Coronary artery (tissue), 2 donors: ENCODE measurements at places on chromosomes 2 and 18.
A peak's percentile ranks its signal among the peaks of the same experiment; 100 is the strongest.

GRCh38 chr2:16661936-16662839 is 3.4 kb downstream of the CYRIA start:
- no peak for DNase-seq

DNA sequence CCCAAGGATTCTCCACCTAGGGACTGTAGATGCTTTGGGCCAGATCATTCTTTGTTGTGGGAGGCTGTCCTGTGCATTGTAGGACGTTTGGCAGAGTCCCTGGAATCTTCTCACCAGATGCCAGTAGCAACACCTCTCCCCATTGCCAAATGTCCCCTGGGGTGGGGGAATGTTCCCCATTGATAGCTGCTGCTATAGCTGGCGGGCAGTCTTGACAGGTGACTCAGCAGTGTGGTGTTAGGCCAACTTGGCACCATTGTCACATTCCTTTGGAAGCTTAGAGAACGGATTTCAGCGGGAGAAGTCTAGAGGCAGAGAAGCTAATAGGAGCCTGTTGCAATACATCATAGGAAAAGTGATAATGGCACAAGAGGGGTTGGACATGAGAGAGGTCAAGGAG is 495.7 kb upstream of the SMIM21 start:
- peak; percentile 76 for DNase-seq

DNA sequence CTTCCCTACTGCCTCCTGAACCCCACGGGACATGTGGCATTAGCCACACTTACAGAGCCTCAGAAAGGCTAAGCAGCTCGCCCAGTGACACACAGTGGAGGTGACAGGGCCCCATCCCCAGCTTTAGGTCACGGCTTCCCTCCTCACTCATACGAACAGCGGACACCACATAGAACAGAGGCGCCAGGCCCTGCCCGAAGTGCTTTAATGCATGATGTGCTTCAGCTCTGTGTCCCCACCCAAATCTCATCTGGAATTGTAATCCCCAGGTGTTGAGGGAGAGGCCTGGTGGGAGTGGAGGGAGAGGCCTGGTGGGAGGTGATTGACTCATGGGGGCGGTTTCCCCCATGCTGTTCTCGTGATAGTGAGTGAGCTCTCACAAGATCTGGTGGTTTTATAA is 135.3 kb downstream of the PTGR3 start:
- DNase-seq, result no peak

GRCh38 chr2:35973132-35973736 is 382.3 kb upstream of the CRIM1 start:
- no peak for DNase-seq

GRCh38 chr2:207704078-207704477 is 7.4 kb upstream of the CCNYL1 start:
- DNase-seq, result no peak

DNA sequence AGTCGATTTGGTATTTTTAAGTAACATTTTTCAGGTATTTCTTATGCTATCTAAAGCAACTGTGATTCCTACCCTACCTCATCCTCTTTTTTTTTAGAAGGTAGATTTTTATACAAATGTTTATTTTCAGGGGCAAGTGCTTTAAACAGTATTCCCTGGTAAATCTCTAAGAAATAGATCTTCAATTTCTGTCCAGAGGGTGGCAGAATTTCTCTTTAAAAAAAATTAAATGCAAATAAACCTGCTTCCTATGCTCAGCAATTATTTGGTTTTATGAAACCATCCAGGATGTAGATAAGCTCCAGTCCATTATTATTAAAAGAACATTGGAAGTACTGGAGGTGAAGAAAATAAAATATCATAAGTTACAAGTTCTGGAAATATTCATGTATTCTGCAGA is 191.9 kb downstream of the MYO3B start:
- no peak for DNase-seq

DNA sequence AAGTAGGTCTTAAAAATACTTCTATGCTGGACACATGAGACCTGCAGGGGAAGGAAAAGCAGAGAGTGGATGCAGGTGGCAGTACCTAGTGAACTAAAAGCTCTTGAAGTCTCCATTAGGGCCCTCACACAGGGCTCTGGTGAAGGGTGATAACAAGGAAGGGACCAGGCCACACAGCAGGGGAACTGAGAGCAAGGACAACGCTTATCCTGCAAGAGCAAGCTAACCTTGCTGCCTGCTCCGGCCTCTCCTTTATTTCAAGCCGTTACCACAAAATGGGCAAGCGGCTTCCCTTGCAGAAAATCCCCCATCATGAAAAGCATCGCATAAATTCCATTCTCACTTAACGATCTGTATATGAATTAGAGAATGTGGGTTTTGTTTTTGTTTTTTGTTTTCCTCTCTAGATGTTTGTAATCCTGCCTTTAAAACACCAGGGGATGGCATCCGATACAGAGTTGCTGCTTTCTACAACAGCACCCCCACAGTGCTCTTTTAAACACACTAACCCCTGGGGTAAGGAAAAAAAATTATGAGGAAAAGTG is 64.5 kb downstream of the CACNB4 start:
- no peak for DNase-seq

- no peak for DNase-seq
Observed at GRCh38 chr2:218263817-218264641, 3.2 kb downstream of the GPBAR1 start.

DNA sequence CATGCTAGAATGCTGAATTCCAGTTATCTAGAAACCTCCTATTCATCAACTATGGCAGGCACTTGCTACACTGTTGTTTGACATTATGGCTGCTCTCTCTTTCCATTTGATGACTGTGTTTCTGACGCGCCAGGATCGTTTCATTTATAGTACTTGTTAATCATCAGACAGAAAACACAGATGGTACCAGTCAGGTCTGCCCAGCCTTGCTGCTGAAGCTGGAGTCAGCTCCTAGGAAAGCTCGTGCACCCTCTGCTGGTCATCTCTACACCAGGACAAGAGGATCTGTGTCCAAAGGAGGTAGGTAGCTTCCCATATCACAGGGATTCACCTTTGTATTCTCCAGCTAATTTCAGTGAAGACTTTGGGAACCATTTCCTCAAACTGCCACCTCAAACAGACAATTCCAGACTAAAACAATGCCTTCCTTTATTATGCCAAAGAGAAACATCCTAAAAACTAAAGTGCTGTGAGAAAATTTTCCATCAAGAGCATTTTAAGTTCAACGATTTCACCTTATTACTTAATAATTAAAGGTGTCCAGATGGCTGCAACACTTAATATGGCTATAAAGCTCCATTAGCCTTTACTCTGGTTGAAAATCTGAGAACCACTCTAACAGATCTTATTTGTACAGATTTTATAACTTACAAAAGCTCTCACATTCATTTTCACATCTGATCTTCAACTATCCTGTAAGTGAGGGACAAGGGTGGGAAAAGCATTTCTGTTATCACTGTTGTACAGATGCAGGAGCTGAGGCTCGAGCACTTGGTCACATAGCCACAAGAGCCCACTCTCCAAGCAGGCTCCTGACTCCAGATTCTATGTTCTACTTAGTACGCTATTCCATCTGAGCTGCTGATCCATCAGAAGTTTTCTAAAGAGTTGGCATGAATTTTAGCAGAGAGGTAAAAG is 17.5 kb downstream of the METTL8 start:
- peak; percentile 78 for DNase-seq

DNA sequence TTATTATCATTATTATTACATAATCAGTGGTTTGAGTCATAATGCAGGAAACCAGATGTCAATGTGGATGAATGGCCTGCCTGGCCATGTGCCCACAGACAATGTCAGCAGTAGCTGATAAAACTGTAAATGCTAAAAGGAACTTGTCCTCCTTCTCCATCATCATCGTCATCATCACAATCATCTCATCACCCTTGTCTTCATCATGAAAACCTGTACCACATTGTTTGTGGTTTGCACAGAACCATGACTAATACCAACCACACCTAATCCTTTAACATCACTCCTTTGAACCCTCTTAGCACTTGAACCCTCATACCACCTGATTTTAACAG is 96.0 kb downstream of the HNMT start:
- DNase-seq, result no peak

DNA sequence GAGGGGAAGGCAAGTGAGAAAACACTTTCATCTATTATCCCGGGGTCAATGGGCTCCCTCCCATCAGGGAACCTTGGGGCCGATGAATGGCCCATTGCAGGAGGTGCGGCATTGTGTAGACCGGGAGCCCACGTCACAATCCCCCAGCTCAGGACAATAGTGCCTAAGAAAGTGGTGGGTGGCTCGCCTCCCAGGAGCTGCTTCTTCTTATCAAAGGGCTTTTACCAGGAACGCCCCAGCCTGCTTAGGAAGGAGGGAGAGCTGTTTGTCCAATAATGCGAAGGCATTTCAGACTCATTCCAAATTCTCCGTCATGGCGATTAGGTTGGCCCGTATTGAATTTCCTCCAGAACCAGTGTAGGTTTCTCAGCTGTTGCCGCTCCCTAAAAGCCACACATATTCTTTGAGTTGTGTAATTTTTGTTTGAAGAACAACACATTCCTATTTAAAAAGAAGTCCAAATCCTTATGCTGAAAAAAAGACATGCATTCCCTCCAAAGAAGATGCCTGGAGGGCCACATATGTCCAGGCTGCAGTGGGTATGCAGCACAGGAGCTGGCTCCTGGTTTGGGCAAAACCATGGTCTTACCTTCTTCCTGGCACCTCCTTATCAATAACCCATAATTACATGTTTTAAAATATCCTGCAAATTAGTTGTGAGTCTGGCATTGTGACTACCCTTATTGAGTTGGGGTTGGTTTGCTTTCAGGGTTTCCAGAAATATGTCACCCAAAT is 264.7 kb downstream of the MYCN start:
- no peak for DNase-seq

GRCh38 chr2:181314551-181314950 is 142.6 kb upstream of the ITGA4 start:
- DNase-seq, result no peak

DNA sequence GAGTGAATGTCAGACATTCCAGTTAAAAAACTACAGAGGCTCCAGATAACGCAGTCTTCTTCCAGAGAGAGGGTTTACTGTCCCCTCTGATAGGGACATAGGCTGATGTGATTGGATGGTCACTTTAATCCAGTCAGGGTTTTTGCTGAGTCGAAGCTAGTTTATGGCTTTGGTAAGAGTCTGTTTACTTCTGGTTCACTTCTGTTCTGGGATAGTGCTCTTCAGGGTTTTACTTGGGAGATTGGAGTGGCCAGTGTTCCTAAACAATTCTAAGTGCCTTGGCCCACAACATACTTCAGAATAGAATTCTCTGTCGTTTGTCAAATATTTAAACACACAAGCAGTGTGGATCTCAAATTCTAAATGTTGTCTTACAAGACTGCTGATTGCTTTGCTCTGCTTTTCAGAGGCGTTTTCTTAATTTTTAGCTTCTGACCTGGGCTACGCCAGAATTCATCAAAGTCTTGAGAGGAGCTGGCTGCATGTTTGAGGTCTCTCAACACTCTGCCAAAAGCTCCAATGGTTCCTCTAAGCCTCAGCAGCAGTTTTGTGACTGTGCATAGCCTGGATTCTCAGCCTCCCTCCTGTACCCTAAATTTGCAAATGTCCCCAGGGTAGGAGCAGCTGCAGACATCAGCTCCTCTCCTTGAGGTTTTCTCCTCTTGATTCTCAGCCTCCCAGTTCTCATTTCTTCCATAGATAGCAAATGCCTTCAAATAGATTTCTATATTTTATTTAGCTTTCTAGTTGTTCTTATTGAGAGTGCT is 105.8 kb downstream of the BABAM2 start:
- no peak for DNase-seq

DNA sequence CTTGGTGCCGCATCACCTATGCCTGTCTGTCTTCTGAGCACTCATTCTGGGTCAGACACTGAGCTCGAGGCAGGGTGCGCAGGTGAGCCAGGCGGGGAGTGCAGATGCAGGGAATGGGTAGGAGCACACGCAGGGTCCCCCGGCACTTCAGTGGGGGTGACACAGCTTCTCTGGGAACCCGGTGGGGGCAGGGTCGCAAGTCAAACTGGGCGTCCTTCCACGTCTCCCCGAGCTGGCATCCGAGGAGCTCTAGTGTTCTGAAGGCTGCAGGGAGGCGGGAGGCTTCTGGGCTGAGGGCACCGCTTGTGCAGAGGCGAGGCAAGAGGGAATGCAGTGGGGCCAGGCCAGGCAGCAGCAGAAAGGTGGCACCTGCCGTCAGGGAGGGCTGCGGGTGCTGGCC is 86.0 kb downstream of the DGKD start:
- no peak for DNase-seq

DNA sequence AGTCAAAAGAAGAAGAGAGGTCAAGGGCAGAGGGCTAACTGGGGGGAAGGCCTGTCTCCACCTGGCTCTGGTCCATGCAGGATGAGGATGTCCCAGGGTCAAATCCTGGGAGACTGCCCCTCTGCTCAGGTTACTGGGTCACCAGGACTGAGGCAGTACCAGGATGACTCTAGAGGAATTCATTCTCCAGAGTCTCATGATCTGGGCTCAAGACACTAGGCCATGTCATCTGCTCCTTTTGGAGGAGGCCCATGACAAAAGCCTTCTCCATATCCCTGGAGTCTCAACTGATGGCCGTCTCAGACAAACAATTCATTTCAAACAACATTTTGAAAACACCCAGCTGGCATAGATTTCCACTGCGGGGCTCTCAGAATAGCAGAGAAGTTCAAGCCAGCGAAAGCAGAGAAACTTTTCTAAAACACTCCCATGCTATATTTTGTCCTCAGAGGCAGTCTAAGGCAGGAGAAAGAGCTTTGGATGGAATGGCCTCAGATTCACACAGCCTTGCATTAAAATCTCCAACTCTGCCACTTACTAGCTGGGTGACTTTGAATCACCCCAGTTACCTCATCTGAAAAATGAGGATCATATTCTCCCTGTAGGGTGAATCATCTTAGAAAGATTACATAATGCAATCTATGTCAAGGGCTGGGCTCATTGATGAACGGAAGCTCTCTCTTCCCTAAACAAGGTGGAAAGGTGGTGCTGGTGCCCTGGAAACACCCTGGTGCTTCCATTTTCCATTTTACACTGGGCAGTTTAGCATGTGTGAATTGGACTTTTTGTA is 48.8 kb upstream of the LCLAT1 start:
- DNase-seq, result no peak

GRCh38 chr2:112876971-112877361 is 34.0 kb upstream of the IL37 start:
- DNase-seq, result no peak

GRCh38 chr2:18722101-18722500 is 132.7 kb upstream of the NT5C1B start:
- no peak for DNase-seq

DNA sequence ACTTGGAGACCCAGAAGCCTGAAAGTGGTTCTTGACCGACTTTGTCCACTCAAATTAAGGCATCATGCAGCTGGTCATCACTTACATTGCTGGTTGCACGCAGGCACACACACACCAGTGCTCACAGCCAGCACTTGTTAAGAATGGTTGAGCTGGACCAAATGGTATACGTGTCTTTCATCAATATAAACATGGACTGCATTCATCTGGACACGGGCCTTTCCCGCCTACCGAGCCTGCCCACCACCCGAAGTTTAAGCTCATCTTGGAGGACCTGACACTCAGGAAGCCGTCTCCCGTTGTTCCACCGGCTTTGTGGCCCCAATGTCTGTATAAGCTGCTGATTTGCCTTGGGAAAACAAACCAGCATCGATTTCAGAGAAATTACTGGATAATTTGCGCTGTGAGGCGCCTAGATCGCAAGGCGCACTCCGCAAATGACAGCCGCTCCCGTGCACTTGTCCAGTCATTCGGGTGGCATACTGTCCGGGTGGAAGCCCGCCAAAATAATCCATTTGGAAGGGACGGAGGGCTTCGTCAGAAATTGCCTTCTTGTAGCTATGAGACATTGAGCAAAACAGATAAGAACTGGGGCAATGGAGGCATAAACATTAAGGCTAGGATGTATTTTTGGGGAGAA is 40.1 kb upstream of the AKAIN1 start:
- DNase-seq, result peak; percentile 83
